ENCODE measurements at places on chromosomes 5 and 9.

DNA sequence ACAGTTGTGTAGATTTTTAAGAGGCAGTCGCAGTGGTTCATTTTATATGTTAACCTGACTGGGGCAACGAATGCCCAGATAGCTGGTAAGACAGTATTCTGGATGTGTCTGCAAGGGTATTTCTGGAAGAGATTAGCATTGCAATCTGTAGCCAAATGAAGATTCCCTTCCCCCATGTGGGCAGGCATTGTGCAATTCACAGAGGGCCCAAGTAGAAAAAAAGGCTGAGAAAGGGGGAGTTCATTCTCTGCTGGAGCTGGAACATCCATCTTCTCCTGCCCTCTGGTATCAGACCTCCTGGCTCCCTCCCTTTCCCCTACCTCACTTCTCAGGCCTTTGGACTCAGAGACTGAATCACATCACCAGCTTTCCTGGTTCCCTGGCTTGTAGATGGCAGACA lies 70.6 kb downstream of the TENT4A start:
- DNase-seq = no peak

DNA sequence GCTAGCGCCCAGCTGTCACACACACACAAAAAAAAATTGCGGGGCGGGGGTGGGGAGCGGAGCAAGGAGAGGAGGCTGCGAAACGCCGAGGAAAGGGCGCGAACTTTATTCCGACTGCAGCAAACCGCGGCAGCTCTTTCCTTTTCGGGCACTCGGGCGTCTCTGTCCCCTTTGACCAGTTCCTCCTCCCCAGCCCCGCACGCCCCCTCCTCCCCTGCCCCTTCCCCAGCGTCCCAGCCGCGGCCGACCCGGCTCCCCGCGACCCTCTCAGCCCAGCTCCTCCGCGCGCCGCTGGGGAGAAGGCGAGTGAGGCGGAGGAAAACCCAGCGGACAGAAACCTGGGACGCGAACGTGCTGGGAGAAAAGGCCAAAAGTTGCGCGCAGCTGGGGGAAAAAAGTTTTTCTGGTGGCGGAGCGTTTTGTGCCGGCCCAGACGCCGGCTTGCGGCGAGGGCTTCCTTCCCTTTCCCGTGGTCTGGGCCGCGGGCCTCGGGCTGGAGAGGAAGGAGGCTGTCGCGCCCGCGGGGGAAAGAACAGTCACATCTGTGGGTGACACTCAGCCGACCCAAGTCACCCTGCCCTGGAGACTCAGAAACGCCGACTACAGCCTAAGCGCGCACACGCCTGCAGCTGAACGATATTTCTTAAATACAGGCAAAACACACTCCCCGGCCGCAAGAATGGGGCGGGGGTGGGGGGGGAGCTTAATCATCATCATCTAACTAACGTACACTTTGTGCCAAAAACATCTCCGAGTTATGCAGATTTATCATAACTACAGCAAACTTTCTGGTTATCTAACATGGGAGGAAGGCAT lies 1.1 kb upstream of the BNC2 start:
- no peak for DNase-seq

GRCh38 chr5:23139338-23140171 lies 286.4 kb upstream of the CDH12 start:
- DNase-seq = no peak

- no peak for DNase-seq
Observed at GRCh38 chr9:111955048-111955447, 58.4 kb downstream of the UGCG start.

GRCh38 chr5:90503596-90503995 lies 25.8 kb downstream of the LYSMD3 start:
- no peak for DNase-seq

GRCh38 chr5:78499485-78499884 lies 139.1 kb downstream of the SCAMP1 start:
- no peak for DNase-seq

DNA sequence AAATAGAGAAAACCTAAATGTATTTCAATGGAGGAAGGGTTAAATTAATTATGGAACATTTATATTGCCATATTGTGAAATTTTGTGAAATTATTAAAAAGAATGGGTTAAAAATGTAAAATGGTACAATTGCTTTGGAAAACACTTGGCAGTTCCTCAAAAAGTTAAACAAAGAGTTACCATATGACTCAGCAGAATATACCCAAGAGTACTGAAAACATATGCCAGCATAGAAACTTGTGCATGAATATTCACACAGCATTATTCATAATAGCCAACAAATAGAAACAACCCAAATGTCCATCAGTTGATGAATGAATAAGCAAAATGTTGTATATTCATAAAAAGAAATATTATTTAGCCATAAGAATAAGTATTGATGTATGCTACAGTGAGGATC lies 181.0 kb upstream of the MAST4 start:
- DNase-seq = no peak

DNA sequence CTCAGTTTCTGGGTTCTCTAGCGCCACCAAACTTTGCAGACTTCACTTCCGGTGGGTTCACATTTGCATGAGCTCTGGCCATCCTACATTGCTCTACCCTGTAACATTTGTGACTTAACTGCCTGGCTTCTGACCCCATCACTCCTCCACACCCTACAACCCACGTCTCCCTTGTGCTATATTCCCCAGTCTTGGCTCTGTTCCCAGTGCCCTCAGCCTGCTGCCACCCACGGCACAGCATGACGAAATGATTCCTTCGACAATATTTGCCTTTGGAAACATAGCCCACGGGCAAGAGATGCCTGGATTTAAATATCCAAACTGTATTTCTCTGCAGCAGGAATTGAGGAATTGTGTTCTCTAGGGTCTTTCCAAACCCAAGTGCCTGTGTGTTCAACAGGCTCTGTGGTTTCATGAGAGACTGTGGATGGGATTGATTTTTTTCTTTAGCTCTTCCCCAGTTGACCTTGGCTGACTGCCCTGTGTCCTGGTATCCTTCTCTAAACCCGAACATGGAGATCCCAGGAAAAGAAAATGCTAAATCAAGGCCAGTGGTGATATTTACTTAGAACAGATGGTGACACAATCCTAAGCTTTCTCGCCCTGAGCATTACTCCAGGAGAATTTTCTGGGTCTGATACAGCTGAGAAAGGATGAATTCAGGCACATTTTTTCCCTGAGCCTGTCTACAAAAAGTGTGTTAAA lies 44.4 kb upstream of the GRIA1 start:
- no peak for DNase-seq

- no peak for DNase-seq
Observed at GRCh38 chr5:150009671-150010387, 9.3 kb downstream of the HMGXB3 start.

- DNase-seq = no peak
Observed at GRCh38 chr5:56433039-56433617, 200.0 kb upstream of the ANKRD55 start.

DNA sequence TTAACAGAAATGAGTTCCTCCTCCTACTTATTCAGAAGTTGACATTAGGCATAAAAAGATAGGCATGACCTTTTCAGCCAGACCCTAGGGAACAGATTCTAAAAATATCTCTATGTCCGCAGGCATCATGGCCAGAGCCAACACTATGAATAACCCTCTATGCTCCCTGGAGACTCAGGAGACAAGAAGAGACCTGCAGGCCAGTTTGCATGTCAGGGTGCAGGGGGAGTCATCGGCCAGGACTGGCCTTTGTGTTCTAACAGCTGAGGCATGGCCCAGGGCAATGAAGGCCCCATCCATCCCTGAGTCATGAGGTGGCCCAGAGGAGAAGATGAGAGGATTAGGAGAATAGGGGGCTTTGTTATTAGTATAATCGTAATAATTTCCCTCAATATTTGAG lies 93.8 kb downstream of the TMEM215 start:
- no peak for DNase-seq

- DNase-seq = no peak
Observed at GRCh38 chr9:17996728-17997127, 417.9 kb downstream of the SH3GL2 start.

DNA sequence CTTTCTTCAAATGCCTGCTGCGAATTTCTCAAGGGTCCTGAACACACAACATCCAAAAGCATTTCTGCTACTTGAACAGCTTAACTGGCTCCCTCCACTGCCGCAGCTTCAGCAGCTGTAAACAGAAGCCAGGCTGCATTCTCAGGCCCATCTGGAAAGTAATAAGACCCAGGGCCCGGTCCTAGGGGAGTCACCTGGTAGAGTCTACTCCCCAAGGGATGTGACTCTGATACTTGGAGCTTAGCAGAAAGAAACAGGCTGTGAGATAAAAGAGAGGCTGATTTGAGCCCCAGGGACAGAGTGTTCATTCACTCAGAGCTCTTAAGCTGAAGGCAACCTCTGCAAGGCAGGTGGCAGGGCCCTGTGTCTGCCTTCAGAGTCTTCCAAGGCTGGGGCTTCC lies 356.8 kb downstream of the SPOCK1 start:
- no peak for DNase-seq

GRCh38 chr9:84397822-84398221 lies 57.3 kb upstream of the SLC28A3 start:
- no peak for DNase-seq

DNA sequence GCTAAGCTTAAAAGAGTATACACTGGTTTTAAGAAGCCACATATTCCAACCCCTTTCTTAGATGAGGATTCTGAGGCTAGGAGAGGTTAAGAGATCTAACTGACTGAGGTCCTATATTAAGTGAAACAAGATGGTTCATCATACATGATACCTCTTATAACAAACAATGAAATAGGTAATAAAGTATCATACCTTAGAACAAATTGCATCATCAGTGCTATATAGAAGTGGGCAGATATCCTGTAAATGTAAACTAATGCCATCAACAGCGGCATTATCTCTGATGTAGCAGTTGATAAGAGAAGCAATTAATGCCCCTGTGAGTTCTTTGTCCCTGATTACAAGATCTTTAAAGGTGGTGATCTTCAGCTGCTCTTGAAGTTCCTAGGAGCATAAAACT lies 60.5 kb downstream of the NUP155 start:
- DNase-seq = no peak

DNA sequence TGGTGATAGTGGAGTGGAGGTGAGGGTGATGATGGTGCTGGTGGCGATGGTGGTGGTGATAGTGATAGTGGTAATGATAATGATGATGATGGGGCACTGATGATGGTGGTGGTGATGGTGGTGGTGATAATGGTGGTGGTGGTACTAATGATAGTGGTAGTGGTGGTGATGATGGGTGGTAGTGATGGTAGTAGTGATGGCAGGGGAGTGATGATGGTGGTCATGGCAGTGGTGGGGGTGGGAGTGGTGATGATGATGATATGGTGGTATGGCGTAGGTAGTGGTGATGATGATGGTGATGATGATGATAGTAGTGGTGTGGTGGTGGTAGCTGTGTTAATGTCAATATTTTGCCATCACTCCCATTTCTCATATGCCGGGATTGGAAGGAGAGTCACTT lies 44.5 kb upstream of the ORM1 start:
- no peak for DNase-seq

DNA sequence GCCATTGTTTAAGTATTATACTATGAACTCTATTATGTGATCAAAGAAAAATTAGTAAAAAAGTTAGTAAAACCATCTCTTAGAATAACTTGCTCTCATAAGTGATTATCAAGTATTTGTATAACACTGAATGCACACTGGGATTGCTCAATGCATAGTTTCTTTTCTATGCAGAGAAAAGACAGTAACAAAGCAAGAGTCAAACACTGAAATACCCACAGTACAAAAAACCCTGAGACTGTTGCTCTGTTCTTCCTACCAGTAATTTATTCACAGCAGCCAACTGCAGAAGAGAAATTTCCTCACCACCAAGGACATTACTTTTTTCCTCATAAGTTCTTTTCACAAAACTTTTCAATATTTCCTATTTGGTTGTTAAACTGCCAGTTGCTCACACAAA lies 634.4 kb downstream of the DTWD2 start:
- DNase-seq = no peak

DNA sequence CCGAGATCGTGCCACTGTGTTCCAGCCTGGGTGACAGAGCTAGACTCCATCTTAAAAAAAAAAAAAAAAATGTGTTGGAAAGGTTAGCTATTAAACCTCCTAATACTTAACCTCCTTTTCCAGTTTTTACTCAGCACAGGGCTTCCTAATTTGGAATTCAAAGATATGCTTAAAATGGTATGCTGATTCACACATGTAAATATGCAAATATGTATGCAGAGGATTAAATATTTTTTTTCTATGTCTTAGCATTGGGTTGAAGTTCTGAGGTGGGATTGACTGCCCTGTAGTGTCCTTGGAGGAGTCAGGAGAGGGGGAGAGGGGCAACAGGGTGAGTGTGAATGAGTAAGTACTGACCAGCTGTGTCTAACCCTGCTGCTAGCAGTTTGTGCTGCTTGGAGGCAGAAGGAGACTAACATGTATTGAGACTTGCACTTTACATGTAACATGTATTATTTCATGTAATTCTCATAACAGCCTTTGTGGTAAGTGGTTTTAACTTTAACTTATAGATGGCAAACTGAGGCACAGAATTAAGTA lies 63.2 kb downstream of the SLC44A1 start:
- no peak for DNase-seq

DNA sequence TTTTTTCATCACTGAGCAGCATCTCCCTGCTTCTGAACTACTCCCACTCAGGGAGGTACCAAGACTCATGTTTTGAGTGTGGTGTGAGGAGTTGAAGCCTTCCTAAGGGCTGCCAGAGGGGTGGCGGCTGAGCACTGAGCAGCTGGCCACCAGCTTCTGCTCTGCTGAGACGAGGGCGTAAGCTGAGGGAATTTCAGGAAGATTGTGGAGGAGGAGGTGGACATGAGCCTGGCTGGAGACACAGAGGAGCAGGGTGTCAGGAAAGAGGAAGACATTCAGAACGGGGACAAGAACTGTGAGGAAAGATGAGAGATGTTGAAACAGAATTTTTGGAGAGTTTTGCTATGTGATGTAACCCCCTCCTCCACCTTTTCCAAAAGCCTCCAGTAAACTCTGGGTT lies 7.8 kb downstream of the LCP2 start:
- no peak for DNase-seq

DNA sequence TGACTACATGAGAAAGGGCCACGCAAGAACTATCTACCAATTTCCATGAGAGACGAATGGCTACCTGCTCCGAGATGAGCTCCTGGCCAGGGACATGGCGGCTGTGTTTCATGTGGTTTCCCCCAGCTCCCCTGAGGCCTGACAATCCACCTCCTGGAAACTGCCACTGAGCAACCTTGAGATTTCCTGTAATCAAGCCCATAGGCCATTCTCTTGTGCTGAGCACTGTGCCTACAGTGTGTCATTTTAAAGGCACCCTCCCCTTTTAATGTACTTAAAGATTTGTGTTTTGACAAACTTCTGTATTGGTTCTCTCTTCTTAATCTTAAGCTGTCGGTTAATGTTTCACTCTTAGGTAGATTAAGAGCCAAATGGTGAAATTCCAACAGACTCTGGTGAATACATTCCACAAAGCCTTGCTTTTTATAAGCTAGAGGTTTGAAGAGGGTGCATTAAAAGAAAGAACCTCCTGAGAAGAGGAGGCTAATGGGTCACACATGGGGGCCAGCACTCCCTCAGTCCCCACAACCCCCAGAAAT lies 72.3 kb downstream of the SECISBP2 start:
- DNase-seq = no peak

- DNase-seq = no peak
Observed at GRCh38 chr5:350355-350754, 28.8 kb downstream of the AHRR start.

DNA sequence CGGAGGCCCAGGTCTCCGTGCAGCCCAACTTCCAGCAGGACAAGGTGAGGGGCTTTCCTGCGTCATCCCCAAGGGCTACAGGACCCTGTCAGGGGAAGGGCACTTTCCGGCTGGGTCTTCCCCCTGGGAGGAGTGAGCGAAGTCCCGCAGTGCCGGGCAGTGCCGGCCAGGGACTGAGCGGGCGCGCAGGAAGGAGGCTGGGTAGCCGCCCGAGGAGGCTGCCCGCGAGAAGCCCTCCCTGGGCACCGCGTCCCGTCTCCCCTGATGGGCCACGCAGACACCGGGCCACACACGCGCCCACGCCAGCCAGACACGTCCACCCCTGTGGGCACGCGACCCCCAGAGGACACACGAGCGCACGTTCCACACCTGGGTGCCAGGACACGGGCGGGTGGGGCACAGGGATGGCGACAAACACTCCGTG lies 357 bp downstream of the PTGDS start:
- no peak for DNase-seq
